CD4-positive, alpha-beta T cell treated with Interleukin-6 for 4 hours (primary cell): ENCODE measurements at places on chromosomes 2 and 18.

GRCh38 chr2:168645696-168646338 is 156.6 kb upstream of the NOSTRIN start:
- DNase-seq: no peak

- DNase-seq: no peak
Measured at GRCh38 chr18:48018851-48019250, 88.4 kb upstream of the SMAD2 start.

DNA sequence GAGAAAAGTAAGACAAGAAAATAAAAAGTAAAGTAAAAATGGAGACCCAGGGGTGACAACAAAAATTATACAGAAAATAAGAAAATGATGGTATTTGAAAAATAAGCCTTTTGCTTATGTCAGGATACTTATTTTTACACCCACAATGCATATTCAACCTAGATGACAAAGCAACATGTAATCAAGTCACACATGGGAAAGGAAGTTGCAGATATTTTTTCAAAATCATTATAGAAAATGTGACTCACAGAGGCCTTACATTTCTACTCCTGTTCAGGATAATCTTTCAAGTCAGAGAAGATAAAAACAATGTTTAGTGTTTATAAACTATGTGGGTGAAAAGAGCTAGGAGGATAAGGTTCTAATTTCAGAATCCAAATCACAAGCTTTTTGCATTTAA is 275.3 kb upstream of the UBE2E3 start:
- DNase-seq: no peak

DNA sequence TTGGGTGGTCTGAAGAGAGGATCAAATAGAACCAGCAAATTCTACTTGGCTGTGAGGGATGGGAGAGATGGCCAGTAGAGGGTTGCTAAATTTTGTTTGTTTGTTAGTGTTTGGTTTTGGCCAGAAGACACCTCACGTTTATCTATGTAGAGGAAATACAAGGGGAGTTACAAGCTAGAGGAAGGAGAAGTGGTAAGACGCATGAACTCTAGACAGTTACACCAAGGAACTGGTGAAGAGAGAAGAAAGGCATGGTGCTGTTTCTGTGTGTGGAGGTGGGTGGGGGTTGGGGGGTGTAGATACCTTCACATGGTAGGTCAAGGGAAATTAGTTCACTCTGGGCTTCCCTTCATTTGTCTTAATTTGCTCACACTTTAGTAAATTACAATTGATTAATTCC is 25.6 kb downstream of the RASGRP3 start:
- DNase-seq: no peak

GRCh38 chr18:24397131-24397693 is 412 bp downstream of the OSBPL1A start:
- peak; percentile 22 for DNase-seq

GRCh38 chr2:235378944-235379343 is 114.9 kb upstream of the AGAP1 start:
- no peak for DNase-seq

GRCh38 chr2:126766969-126767296 is 111.0 kb downstream of the GYPC start:
- DNase-seq: no peak

GRCh38 chr18:67385455-67385854 is 131.1 kb downstream of the DSEL start:
- no peak for DNase-seq

DNA sequence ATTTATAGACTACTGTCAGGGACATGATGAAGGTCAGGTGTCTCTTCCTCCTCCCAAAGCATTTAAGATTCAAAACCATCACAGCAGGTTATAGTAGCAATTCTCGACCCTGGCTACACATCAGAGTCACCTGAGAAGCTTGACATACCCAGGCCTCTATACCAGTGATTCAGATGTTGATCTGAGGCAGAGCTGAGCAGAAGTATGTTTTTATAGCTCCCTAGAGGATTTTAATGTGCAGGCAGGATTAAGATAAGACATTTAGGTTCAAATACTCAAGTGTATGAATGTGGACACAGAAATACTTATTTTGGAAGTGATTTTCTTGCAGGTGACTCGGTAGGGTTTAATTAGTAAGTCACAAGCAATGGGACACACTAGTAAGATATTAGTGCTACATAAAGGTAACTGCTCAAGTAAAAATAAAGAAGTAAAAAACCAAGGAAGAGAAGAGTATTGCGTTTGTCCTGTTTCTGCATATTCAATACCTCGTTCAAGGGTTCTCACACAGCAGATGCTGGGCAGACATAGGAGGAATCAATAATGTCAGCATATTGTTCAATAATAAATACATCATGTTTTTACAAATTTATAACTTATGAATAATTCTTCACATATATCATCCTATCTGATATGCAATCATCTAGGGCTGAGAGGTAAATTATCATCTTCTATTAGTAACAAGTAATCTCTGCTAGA is 7.0 kb downstream of the GCFC2 start:
- no peak for DNase-seq

DNA sequence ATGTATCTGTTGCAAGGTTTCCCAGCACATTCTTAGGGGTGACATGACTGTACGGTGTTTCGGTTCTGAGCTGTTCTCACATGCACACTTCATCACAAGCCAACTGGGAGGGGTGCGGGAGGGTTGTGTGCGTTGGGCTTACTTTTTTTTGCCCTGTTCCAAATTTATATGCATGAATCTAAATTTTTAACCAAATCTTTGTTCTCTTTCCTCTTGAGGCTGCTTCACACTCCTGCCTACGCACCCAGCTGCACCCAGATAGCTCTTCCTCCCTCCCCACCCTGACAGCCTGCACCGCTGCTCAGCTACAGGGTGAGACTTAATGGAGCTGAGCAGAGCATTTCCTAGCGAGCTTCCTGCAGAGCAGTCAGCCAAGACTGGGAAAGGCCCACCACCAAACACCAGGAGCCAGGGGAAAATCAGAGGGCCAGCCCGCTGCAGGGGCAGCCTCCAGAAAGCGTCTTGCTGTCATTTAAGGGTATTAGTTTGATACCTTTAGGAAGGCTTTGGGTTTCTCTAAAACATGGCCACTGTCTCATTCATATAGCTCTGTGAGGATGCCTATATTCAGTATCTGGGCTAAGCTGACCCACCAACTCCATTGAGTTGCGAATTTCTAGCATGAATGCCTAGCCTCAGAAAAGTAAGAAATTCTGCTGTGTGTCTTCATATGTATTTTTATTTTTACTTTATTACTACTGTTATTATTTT is 84.5 kb downstream of the POU3F3 start:
- no peak for DNase-seq

DNA sequence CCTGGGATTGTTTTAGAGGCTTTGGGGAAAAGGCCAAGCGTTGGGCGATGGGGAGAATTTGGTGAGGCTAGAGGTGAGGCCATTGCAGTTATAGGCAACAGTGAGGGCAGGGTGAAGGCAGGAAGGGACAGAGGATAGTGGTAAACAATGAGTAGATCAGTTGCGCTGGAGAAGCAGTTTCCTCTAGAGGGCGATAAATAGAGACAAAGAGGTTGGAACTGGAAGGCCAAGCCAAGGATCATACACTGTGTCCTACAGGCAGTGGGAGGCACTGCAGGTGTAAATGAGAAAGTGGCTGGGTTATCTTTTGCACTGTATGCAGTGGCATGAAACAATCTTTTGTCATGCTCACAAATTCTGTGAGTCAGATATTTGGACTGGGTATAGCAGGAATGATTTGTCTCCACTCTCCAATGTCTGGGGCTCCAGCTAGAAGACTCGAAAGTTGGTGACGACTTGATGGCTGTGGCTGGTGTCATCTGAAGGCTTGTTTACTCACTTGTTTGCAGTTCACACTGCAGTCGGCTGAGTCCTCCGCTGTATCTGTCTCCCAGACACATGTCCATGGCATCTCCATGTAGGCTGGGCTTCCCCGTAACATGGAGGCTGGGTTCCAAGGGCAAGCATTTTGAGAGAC is 82.1 kb downstream of the TNP1 start:
- DNase-seq: no peak

GRCh38 chr2:96131152-96131812 is 7.0 kb downstream of the ASTL start:
- peak; percentile 34 for DNase-seq

- no peak for DNase-seq
Measured at GRCh38 chr2:233513953-233514655, 52.5 kb downstream of the USP40 start.

GRCh38 chr2:162524192-162524591 is 180.3 kb downstream of the GCA start:
- no peak for DNase-seq
